Caki2 (cell line): ENCODE measurements at places on chromosomes 16 and 17.

DNA sequence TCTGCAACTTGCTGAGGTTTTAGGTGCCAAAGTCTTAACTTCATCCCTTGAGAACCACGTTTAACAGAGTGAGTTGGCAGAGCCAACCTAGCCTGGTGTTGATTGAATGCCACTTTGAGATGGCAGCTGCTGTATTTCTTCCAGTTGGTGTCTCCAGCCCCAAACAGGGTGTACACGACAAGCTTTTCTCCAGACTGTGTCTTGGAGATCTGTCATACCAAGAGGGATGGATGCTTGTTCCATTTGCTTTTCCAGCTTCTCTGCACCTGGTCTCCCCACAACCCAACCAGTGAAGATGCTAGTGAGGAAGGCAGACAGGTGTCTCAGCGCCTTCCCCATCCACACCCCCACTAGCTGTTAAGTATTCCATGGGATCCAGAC is 141.1 kb upstream of the HS3ST2 start:
- no peak for DNase-seq

DNA sequence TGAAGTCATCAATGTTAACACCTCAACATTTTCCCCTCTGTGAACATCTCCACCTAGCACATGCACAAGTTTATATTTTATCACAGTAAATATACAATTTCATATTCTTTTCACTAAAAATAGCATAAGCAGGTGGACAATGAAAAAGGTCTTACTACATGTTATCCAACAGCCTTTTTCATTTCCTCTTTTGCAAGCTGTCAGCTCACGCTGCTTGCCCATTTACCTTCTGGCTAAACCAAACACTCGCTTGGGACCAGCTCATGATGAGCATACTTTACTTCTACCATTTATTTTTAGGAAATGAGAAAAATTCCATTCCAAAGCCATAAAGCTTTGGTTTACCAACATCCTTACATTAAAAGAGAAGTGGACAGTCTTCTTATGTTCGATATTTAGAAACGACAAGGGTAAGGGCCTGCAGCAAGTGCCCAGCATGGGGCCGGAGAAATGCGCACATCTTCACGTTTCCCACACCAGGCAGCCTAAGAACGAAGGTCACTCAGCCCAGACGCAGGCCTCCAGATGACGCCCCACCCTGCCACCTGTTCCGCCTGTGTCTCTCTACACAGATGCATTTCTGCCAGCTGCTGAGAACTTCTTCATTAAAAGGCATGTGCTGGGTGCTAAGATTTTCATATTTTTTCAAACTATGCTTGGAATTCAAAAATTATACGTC is 13.9 kb downstream of the SNN start:
- no peak for DNase-seq

DNA sequence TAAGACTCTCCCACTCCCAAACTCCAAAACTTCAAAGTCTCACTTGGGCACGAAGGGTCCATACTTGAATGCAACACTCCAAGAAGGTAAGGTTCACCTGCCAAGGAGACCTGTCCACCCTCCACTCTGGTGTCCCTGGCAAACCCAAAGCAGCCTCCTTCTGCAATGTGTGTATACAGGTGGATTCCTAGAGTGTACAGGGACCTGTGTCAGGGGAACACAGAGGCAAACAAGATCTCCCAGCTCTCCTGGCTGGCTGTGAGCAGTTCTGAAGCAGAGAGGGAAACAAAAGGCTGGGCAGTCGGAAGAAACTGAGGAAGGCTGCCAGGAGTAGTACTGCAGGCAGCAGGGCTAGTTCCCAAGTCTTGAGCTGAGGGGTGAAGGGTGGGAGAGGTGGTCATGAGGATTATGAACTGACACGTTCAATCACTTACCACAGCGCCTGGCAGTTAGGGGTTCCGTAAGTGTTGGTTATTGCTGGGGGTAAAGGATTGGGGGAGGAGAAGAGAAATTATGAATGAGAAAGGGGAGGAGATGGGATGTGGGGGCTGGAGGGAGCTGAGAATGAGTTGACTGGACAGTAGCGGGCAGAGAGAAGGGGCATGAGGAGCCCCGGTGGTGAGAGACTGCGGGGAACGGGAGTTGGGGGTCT is 795 bp downstream of the KCTD13 start:
- DNase-seq = no peak

GRCh38 chr17:73625991-73626673 is 18.1 kb downstream of the SDK2 start:
- peak; percentile 17 for DNase-seq

DNA sequence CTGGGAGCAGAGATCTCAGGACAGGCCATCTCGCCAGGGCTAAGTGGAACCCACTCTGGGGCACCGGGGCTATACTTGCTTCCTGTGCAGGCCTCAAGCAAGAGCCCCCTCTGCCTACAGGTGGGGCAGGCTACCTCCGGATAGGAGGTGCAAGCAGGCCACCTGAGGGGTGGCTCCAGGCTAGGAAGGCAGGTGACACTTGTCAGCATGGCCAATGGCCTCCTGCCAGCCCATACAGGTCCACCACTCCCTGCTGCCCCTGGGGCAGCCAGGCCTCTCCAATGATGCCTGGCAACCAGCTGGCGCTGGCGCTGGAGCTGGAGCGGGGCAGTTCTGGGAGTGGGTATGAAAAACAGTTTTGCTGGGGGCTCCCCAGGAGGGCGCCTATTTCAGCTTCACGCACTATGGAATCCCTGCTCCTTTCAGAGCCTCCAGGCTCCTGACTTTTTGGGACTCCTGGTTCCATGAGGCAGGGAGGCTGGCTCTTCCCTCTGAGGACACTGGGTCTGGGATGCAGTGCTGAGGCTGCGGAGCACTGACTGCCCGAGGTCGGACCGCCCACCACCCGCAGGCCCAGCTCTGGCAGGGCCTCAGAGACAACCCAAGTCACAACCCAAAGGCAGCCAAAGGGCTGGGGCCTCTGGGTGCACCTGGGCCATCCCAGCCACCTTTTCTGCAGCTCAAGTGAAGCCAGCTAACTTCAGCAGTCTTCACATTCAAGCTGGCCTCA is 8.4 kb upstream of the SREBF1 start:
- DNase-seq = no peak

- DNase-seq = no peak
Observed at GRCh38 chr17:13492737-13493122, 109.0 kb downstream of the HS3ST3A1 start.

DNA sequence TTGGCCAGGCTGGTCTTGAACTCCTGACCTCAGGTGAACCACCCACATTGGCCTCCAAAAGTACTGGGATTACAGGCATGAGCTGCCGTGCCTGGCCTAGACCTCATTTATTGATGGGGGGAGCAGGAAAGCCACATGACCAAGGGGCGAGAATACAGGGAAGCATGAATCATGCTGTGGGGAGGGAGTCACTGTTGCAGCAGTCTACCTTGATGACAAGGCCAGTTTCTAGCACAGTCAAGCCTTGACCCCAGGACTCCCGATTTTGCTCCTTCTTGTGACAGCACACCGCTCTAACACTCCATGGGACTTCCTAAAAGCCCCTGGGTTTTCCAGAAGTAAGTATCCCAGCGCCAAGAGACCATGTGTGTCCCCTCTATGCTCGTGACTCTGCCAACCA is 42.9 kb upstream of the IRF8 start:
- no peak for DNase-seq

- DNase-seq = no peak
Observed at GRCh38 chr17:8806253-8806925, 7.2 kb upstream of the MFSD6L start.

- no peak for DNase-seq
Observed at GRCh38 chr17:27733773-27734172, 66.6 kb downstream of the NOS2 start.

DNA sequence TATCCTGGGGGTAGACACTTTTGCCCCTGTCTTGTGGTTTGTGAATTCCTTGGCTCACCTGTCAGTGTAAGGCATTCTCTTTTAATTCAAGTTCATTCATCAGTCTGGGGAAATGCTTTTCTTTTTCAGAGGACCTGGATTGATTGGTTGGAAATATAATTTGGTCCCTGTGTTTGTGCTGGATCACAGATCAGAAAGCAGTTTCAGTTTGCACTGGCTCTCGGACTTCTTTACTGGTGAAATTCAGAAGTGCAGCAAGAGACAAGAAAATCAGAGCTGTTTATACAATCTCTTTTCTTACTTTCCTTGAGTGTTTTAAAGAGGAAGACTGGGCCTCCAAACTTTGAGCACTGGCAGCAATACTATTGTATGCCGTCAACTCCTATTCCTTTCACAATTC is 161.8 kb upstream of the KCNJ16 start:
- DNase-seq = no peak

DNA sequence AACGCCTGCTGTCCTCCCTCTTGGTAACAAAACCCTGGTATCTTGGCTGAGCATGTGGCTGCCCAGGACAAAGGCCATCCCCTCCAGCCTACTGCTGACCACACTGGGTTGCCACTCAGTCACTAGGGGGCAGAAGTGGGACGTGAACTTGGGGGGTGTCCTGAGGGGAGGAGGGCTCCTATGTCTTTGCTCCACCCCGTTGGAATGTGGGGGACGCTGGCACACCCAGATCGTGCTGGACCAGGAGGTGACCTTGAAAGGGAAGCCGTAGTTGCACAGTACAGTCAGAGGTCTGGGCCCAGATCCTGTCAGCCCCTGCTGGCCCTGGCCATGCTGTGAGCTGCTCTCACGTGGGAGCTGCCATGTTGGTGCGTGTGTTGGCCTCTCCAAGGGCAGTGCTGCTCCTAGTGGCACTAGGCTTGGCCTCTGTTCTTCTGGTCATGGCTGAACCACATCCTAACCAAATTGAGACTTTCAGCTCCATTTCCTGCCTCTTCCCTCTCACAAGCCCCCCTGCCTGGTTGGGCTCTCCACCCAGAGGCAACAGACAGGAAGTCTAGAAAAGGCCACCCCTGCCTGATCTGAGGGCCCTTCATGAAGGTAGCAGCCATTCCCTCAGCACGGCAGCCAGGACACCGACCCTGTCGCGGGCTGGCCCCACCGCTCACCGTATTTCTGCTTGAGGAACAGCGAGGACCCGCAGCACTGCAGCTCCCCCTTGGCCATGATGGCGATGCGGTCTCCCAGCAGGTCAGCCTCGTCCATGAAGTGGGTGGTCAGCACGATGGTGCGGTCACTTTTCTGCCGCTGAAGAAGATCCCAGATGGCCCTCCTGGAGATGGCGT is 29.0 kb upstream of the RNPS1 start:
- DNase-seq = no peak

- DNase-seq = no peak
Observed at GRCh38 chr17:29066047-29066446, 23.1 kb downstream of the PIPOX start.

- DNase-seq = no peak
Observed at GRCh38 chr16:13781575-13782338, 138.2 kb upstream of the ERCC4 start.

- no peak for DNase-seq
Observed at GRCh38 chr17:12666718-12667117, 1.0 kb downstream of the MYOCD start.

DNA sequence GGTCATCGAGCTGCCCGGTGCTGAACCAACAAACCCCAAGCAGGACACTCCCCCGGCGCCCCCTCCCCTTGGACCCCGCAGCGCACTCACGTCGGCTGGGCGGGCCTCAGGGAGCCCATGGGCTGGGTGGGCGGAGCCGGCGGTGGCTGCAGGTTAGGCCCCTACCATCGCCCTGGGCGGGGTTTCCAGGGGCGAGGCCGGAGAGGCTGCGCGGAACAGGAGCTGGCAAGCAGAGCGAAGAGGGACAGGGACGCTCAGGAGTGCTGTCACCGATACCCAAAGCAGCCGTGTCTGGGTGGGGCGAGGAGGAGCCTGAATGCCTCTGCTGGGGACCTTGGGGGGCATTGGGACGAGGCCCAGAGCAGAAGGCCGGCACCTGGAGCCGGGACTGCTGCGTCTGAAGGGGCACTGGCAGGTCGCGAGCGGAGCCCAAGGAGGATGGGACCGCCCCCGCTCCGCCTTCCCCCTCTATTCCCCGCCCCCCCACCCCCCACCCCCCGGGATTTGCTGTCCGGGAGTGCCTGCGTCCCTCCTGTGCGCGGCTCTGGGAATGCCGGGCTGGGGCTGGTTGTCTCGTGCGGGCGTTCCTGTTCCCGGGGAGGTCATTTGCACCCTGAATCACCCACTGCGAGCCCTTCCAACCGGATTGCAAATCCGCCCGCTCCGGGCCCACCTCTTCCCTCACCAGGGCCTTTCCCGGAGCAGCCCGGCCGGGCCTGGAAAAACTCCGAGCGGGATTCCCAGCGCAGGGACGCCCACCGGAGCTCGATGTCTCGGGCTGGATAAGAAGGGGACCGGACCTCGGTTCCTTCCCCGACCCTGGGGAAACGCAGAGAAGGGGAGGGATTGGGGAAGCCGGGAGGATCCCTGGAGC is 902 bp downstream of the ARHGAP27 start:
- DNase-seq = peak; percentile 93

DNA sequence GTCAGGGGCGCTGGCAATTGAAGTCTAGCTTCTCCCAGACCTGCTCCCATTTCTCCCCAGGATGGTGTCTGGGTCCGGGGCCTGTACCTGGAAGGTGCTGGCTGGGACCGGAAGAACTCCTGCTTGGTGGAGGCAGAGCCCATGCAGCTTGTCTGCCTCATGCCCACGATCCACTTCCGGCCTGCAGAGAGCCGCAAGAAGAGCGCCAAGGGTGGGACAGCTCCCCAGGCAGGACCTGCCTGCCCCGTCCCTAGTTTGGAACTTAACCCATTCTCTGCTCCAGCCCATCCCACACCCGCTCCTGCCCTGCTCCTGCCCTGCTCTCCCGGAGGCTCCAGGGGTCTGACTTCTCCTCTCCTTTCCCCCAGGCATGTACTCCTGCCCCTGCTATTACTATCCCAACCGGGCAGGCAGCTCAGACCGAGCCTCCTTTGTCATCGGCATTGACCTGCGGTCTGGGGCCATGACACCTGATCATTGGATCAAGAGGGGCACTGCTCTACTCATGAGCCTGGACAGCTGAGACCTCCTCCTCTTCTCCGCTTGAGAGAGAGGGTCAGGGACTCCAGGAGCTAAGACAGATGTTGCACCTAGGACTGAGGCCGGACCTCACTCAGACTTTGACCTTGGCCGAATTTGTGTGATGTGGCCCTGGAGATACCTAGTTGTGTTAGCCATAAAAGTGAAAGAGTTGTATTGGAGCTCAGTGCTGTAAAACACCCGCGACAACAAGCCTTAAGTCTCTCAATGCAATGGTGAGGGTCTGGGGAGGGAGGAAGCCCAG is 814 bp upstream of the KDM6B start:
- no peak for DNase-seq

DNA sequence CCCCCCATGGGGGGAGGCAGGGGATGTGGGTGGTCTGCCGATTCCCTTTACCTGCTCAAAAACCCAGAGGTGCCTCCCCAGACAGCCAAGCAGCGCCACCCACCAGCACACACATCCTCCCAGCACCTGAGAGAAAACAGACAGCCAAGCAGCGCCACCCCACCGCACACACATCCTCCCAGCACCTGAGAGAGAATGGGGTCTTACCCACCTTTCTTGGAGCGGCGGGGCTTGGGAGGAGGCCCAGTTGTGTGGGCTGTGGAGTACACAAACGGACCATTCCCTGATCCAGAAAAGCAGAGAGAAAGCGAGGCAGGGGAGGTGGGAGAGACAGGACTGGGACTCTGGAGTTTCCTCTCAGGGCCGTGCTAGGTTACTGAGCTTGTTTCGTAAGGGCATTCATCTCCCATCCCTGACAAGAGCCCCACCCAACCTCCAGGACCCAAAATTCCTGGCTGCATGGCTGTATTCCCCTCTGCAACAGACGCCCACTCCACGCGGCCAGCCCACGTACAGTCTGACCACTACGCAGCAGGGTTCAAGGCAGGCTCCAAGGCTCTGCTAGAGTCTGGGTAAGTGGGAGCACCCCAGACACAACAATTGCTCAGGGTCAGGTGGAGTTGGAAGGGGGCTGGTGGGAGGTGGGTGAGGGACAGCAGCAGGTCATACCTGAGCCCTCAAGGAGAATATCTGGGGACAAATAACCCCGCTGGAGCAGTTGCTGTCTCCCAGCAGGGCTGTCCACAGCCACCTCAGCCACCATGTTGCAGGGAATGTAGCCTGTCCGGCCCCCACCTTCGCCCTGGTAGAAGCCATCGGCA is 22.3 kb downstream of the TSPOAP1 start:
- no peak for DNase-seq
